T-helper 9 cell (primary cell): ENCODE measurements at places on chromosomes 2 and 18.
A peak's percentile ranks its signal among the peaks of the same experiment; 100 is the strongest.

- DNase-seq, result no peak
These were observed 208.1 kb upstream of the RASGRP3 start for GRCh38 chr2:33268246-33268831.

DNA sequence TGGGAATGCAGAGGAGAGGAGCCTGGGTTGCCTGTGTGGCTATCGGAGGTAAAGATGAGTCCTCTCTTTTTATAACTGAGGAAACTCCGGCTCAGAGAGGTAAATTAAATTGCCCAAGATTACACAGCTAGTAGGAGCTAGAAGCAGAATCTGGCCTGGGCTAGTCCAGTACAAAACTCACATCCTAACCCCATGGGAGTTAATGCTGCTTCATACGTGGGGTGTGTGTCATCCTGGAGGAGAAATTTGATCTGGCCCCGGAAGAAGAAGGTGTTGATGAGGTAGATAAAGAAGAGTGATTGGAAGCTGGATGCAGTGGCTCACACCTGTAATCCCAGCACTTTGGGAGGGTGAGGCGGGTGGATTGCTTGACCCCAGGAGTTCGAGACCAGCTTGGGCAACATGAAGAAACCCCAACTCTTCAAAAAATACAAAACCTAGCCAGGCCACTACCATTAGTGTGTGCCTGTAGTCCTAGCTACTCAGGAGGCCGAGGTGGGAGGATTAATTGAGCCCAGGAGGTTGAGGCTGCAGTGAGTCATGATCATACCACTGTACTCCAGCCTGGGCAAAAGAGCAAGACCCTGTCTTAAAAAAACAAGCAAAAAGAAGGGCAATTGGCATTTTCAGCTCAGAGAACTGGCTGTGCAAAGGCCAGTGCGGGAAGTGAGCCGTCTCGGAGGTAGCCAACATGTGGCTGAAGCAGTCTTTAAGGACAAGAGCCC, 33.7 kb downstream of the CTIF start:
- no peak for DNase-seq

DNA sequence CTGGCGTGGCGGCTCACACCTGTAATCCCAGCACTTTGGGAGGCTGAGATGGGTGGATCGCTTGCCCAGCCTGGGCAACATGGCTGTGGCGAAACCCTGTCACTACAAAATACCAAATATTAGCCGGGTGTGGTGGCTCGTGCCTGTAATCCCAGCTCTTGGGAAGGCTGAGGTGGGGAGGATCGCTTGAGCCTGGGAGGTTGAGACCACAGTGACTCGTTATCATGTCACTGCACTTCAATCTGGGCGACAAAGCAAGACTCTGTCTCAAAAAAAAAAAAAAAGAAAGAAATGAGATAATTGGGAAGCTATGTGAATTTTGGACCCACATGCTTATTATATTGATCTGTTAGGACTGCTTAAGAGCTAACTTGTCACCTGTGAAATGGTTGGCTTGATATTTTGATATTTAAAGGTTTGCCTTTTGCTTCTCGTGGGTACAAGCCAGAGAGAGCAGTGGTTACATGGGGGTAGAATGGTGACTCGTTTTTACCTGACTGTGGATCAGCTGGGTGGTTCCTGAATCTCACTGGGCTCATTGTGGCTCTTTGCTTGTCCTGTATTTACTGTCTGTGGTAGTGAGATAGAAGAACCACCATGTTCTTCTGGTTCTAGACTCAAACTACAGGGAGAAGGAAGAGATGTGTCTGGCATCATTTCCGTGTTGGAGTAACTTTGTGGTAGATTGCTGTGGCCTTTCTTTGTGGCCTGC, 28.9 kb downstream of the ZNF532 start:
- no peak for DNase-seq

DNA sequence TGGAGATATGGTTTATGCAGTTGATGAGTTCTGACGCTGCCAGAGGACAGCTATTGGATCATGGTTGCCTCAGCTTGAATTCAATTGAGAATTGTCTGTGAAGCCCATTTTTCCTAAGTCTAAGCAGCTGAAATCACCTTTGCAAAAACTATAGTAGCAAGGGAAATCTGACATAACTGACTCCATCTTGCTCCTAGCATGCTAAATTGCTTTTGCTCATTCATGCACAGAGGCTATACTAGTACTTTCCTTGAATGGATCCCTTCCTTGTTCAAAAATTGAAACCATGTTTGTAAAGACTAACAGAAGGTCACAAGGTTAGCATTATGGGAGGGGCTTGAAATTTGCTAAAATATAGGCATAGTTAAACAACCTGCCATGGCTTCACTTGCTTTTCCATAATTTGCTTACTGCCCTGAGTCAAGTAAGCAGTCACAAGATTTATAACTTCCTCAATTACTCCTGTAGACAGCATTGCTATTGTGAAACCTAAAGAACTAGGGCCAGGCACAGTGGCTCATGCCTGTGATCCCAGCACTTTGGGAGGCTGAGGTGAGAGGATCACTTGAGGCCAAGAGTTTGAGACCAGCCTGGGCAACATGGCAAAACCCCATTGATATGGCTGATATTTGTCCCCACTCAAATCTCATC, 41.2 kb downstream of the CHRNA1 start:
- DNase-seq, result no peak

GRCh38 chr2:232632229-232632903, 1.0 kb upstream of the EFHD1 start:
- no peak for DNase-seq

- DNase-seq, result no peak
These were observed 59.0 kb upstream of the ZNF396 start for GRCh38 chr18:35436076-35436649.

DNA sequence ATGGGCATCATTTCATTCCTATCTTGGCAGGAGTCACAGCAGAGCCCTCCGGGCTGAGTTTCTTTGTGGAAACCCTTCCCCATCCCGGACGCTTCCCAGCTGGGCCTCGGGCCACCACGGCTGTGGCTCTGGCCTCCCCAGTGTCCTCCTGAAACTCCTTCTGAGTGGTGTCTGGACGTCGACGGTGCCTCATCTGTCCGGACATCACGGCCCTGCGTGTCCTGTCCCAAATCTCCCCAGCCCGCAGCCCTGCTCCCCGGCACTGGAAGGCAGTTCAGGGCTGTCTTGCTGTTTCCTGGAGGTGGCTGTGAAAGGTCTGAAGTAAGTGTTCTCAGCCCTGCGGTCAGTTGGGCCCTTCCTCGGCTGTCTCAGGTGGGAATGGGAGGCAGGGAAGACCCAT, 99.8 kb upstream of the TMEM18 start:
- DNase-seq, result no peak

DNA sequence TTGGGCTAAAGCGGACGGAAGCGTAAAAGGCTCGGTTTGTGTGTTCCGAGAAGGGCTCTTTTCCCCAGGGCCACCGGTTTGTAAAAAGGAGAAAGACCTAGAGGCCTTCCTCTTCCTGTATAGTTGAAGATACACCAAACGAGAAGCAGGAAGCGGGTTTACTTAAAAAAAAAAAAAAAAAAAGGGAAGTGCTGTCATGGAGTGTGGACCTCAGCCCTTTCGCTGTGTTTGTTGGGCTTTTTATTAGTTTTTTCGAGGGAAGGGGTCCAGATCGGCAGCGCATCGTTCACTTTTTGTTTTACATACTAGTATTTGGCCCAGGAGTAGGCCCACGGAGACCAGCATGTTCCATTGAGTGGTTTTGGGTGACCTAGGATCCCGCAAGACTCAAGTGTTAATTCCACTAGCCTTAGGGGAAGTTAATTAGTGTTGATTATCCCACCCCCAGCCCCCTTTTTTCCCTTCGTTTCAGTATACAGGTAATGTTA, 676 bp downstream of the ACTR2 start:
- peak; percentile 4 for DNase-seq

DNA sequence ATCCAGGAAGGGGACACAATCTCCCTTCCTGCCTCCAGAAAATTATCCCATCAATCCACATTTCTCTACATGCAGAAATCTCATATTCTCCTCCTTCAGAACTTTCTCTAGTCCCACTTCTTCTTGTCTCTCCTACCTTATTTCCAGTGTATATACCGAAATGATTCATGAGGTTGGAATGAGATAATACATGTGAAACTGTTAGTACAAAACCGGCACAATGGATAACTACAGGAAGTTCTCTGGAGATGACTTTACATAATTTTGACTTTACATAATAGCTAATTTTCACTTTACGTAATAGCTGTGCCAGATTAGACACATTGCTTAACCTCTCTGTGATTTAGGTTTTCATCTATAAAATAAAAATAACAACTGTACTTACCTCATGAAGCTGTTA, 801.3 kb downstream of the ERBB4 start:
- no peak for DNase-seq

GRCh38 chr2:129518937-129519336, 460.5 kb upstream of the RAB6C start:
- DNase-seq, result no peak

- no peak for DNase-seq
These were observed 146.6 kb upstream of the REV1 start for GRCh38 chr2:99636144-99637034.

- no peak for DNase-seq
These were observed 32.8 kb upstream of the IL1B start for GRCh38 chr2:112869258-112869842.

DNA sequence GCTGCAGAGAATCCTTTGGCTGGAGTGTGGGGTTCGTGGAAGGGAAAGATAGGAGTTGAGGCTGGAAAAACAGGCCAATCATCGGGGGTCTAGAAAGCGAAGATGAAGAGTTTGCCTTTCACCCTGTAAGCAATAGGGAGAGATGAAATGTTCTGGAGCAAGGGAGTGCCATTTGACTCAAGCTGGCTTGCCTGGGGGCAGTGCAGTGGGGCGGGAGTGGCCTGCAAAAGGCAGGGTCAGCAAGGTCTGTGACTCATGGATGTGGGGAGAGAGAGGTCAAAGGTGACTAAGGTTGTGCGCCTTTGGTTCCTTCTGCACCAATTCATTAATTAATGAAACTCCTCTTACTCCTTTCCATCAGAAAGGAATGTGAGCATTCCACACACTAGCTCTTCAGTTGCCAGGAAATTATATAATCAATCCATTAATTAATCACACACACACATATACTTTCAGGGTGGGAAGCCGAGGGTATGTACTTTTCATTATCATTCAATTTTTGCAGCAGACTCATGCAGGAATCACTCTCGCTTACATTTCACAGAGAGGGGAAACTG, 227.6 kb downstream of the MYCN start:
- no peak for DNase-seq

GRCh38 chr2:5589183-5589582, 103.0 kb upstream of the SOX11 start:
- no peak for DNase-seq

GRCh38 chr2:197708331-197708730, 3.2 kb downstream of the MARS2 start:
- no peak for DNase-seq

GRCh38 chr2:201891676-201892075, 85.3 kb downstream of the CDK15 start:
- DNase-seq, result no peak

DNA sequence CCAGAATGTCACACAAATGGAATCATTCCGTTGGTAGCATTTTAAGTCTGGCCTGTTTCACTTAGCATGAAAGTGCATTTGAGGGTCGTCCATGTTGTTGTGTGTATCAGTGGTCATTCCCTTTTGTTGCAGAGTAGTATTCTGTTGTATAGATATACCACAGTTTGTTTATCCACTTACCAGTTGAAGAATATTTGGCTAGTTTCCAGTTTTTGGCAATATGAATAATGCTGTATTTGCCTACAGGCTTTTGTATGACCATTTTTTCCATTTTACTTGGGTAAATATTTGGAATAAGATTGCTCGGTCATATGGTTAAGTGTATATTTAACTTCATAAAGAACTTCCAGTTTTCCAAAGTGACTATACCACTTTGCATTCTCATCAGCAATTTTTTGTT, 100.0 kb upstream of the ALPP start:
- DNase-seq, result no peak

- no peak for DNase-seq
These were observed 24.0 kb upstream of the TMEM37 start for GRCh38 chr2:119407430-119408220.

DNA sequence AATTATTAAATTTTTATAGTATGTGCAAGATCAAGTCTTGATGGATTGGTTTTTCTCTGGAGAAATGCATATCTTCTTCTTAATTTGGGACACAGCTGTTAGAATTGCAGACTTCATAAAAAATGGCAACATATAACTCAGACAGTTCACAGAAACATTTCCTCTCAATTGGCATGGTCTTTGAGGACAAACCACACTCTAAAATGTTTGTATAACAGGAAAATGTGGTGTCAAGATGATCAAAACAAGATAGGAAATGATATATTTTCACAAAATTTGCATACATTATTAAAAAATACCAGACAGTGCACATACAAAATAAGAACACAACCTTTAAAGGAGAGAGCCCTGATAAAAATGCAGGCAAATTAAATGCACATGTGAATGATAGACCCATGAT, 63.9 kb downstream of the ICOS start:
- DNase-seq, result no peak

GRCh38 chr2:45918463-45919159, 267.1 kb downstream of the PRKCE start:
- DNase-seq, result no peak

- no peak for DNase-seq
These were observed 11.5 kb upstream of the TSPYL6 start for GRCh38 chr2:54267577-54267976.

GRCh38 chr2:20624884-20625485, 25.9 kb downstream of the HS1BP3 start:
- DNase-seq, result no peak
